ENCODE measurements at places on chromosomes 7 and 10. TPM values are rescaled to one million over a fixed set of nuclear protein-coding genes. Genes with fewer than 3 reads are reported as not detected.

GNGT1 gene
- polyA plus RNA-seq, result not detected

WAC gene
- 171 TPM for polyA plus RNA-seq

LRMDA gene
- 18.9 TPM for polyA plus RNA-seq

SPDYE6 gene
- polyA plus RNA-seq, result 8.0 TPM

VAX1 gene
- polyA plus RNA-seq, result not detected

CAMK2G gene
- polyA plus RNA-seq, result 40.1 TPM

ASAH2B gene
- 12.7 TPM for polyA plus RNA-seq

PSTK gene
- 8.4 TPM for polyA plus RNA-seq

- H3K4me1 ChIP-seq, result no peaks in the 10 kb centered on the region
- no peak for DNase-seq
- H3K36me3 ChIP-seq, result no peaks in the 10 kb centered on the region
- no peak overlapping the region for H3K27ac ChIP-seq
- no peaks in the 10 kb centered on the region for H3K27me3 ChIP-seq
- no peak overlapping the region for H3K4me3 ChIP-seq
Observed at GRCh38 chr10:28280652-28281051, 22.2 kb downstream of the MPP7 start.

- no peak for DNase-seq
- H3K27ac ChIP-seq, result no peak overlapping the region
- no peak overlapping the region for H3K4me3 ChIP-seq
- no peaks in the 10 kb centered on the region for H3K36me3 ChIP-seq
Observed at GRCh38 chr7:70113536-70113935, 515.3 kb downstream of the AUTS2 start.

DNA sequence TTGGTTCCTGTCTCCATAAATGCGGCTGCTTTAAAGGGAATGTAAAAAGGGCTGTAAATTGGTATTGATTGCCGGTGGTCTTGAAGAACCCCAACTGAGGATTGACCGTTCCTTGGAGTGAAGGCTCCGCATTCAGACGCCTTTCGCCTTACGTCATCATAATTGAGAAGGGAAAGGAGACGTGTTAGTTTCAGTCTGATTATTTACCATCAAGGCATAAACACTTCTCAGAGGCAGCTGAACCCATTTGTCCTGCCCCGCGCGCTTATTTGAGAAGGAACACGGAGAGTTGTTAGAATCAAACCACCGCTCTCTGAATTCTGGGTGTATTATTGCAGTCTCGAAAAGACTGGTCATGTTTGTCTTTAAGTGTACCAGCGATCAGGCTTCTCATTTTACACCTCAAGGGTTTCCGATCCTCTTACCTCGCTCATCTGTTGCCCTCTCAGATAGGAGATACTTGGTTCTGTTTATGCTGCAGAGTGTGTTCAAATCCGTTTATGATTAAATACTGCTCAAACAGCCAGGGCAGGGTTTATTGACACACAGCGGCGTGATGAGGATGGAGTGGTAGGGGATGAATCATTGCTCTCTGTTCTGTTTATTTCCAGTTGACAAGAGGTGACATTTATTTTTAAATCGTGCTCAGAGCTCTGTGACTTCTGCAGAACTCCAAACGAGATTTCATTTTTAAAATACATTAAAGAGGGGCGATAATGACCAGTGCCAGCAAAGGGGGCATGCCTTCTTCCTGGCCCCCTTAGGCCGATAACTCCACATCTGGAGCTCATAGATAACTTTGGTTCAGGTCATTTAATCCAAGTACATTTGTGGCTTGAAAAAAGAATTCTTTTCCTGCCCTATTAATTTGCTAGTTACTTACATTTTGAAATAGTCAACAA is 30.4 kb downstream of the FOXK1 start:
- peaks cover 26% of the 10 kb centered on the region for H3K4me1 ChIP-seq
- H3K36me3 ChIP-seq, result no peaks in the 10 kb centered on the region
- peak overlapping the region; percentile 74 for H3K27ac ChIP-seq
- no peaks in the 10 kb centered on the region for H3K27me3 ChIP-seq

DNA sequence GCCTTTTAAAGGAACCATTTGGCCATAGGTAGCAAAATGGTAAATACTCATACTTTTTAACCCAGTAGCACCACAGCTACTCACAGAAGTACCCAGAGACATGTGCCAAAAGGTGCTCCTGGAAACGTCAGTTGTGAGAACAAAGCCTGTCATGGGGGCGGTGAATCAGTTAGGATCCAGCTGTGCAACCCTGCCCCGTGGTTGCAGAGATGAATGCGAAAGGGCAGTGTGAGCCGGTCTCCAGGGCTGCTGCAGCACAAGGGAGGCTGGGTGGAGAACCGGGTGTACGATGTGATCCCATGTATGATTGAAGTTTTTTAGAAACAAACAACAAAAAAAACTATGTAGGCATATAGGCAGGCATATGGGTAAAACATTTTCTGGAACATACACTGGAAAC is 1.3 kb upstream of the LRRC18 start:
- DNase-seq, result no peak
- no peak overlapping the region for H3K27ac ChIP-seq
- no peaks in the 10 kb centered on the region for H3K4me1 ChIP-seq
- H3K27me3 ChIP-seq, result no peaks in the 10 kb centered on the region
- no peak overlapping the region for H3K4me3 ChIP-seq

- DNase-seq, result no peak
- H3K27me3 ChIP-seq, result no peaks in the 10 kb centered on the region
- H3K36me3 ChIP-seq, result no peaks in the 10 kb centered on the region
- no peaks in the 10 kb centered on the region for H3K4me1 ChIP-seq
- H3K4me3 ChIP-seq, result no peak overlapping the region
- no peak overlapping the region for H3K27ac ChIP-seq
Observed at GRCh38 chr10:124866812-124867211, 65.2 kb downstream of the ABRAXAS2 start.

- no peak overlapping the region for H3K4me3 ChIP-seq
- DNase-seq, result no peak
- peaks cover 3% of the 10 kb centered on the region for H3K4me1 ChIP-seq
- no peaks in the 10 kb centered on the region for H3K27me3 ChIP-seq
Observed at GRCh38 chr7:128259131-128260061, 18.3 kb downstream of the LEP start.

GRCh38 chr7:128909625-128910568 is 612 bp downstream of the KCP start:
- DNase-seq, result peak; percentile 68
- H3K36me3 ChIP-seq, result no peaks in the 10 kb centered on the region
- no peak overlapping the region for H3K27ac ChIP-seq
- peaks cover 28% of the 10 kb centered on the region for H3K27me3 ChIP-seq
- peaks cover 6% of the 10 kb centered on the region for H3K4me1 ChIP-seq

DNA sequence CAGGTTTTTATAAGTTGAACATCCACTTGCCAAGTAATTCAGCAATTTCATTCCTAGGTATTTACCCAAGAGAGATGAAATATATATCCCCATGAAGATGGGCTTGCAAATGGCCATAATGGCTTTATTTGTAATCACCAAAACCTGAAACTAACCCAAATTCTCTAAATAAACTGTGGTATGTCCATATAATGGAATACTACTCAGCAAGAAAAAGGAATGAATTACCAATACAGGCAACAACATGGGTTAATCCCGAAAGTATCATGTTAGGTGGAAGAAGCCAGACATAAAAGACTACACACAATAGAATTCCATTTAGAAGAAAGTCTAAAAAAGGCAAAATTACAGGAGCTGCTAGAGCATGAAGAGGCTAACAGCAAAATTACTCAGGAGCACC is 101.4 kb upstream of the PPP2R2D start:
- H3K36me3 ChIP-seq, result no peaks in the 10 kb centered on the region
- no peak for DNase-seq
- no peak overlapping the region for H3K27ac ChIP-seq
- H3K27me3 ChIP-seq, result no peaks in the 10 kb centered on the region

DNA sequence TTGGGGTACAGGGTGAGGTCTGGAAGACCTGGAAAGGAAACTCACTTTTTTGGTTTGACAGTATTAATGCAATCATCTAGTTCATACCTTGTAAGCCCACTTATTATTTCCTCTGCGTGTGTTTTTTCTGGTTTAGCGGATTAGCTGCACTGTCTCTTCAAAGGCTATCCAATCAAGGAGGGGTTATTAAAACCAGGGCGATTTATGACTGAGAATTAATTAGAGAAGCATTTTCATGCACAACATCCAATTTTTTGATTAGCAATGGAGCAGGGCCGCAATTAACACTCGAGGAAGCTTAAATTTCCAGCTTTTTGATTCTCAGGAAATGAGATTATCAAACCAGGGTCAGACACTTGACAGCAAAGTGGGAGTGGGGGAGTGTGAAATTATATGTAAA is 248.9 kb downstream of the EXOC4 start:
- no peak for DNase-seq
- H3K4me1 ChIP-seq, result no peaks in the 10 kb centered on the region
- H3K27ac ChIP-seq, result no peak overlapping the region
- no peak overlapping the region for H3K4me3 ChIP-seq
- H3K36me3 ChIP-seq, result no peaks in the 10 kb centered on the region
- no peaks in the 10 kb centered on the region for H3K27me3 ChIP-seq

- no peak overlapping the region for H3K4me3 ChIP-seq
- H3K27me3 ChIP-seq, result no peaks in the 10 kb centered on the region
- no peak overlapping the region for H3K27ac ChIP-seq
- no peak for DNase-seq
Observed at GRCh38 chr7:142894985-142895593, 9.5 kb upstream of the TRPV6 start.

- H3K4me3 ChIP-seq, result no peak overlapping the region
- peak; percentile 58 for DNase-seq
- H3K27ac ChIP-seq, result no peak overlapping the region
- H3K36me3 ChIP-seq, result no peaks in the 10 kb centered on the region
- no peaks in the 10 kb centered on the region for H3K4me1 ChIP-seq
Observed at GRCh38 chr10:90306187-90306586, 551.7 kb downstream of the HTR7 start.

GRCh38 chr10:78664929-78665553 is 403.7 kb upstream of the ZMIZ1 start:
- H3K4me1 ChIP-seq, result no peaks in the 10 kb centered on the region
- no peak overlapping the region for H3K4me3 ChIP-seq
- no peaks in the 10 kb centered on the region for H3K27me3 ChIP-seq
- no peak overlapping the region for H3K27ac ChIP-seq
- no peaks in the 10 kb centered on the region for H3K36me3 ChIP-seq

DNA sequence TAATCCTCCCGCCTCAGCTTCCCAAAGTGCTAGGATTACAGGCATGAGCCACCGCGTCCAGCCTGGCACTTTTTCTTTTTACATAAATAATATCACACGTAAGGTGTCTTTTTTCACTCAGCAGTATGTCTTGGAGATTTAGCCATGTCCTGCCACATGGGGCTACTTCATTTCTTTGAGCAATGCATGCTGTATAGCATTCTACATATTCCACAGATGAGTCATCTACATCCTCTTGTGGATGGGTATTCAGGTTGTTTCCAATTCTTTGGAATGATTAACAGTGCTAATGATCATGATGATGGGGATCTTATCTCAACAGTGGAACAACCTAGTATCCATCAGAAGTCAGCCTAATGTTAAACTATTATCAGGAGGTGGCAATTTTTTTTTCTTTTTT is 50.8 kb downstream of the ZNF503 start:
- no peak overlapping the region for H3K4me3 ChIP-seq
- no peaks in the 10 kb centered on the region for H3K27me3 ChIP-seq
- no peaks in the 10 kb centered on the region for H3K36me3 ChIP-seq
- no peak for DNase-seq
- H3K4me1 ChIP-seq, result no peaks in the 10 kb centered on the region
- H3K27ac ChIP-seq, result no peak overlapping the region

- no peak overlapping the region for H3K27ac ChIP-seq
- H3K4me1 ChIP-seq, result no peaks in the 10 kb centered on the region
- no peaks in the 10 kb centered on the region for H3K36me3 ChIP-seq
- H3K27me3 ChIP-seq, result no peaks in the 10 kb centered on the region
Observed at GRCh38 chr7:46153583-46153950, 232.5 kb upstream of the IGFBP3 start.

DNA sequence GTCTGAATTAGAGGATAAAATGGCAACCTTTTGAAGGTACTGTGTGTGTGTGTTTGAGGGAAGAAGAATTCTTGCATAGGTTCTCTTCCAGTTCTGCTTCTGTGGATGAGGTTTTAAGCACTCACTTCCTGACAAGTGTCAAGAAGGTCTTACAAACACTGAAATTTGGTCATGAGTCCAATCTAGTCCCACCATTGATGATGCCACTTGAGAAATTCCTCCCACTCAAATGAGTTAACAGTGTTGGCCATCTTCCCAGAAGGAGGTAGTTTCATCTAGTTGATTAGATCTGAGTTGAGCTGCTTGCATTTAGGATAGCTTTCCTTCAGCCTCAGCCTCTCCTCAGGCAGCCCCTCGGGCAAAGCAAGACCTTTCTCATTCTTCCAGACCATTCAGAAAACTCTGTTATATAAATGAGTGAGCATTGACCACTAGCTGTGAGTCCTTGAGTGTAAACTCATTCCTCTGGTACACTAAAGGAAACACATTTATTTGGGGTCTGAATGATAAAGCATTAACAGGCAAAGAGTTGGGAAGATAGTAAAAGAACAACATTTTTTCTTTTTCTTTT is 189.5 kb downstream of the TRIL start:
- no peak for DNase-seq
- H3K27me3 ChIP-seq, result no peaks in the 10 kb centered on the region
- H3K4me1 ChIP-seq, result no peaks in the 10 kb centered on the region
- no peak overlapping the region for H3K4me3 ChIP-seq
- H3K27ac ChIP-seq, result no peak overlapping the region
- no peaks in the 10 kb centered on the region for H3K36me3 ChIP-seq

- H3K4me1 ChIP-seq, result peaks cover 7% of the 10 kb centered on the region
- no peak overlapping the region for H3K4me3 ChIP-seq
- H3K36me3 ChIP-seq, result no peaks in the 10 kb centered on the region
Observed at GRCh38 chr7:20438248-20438647, 107.5 kb downstream of the ITGB8 start.

DNA sequence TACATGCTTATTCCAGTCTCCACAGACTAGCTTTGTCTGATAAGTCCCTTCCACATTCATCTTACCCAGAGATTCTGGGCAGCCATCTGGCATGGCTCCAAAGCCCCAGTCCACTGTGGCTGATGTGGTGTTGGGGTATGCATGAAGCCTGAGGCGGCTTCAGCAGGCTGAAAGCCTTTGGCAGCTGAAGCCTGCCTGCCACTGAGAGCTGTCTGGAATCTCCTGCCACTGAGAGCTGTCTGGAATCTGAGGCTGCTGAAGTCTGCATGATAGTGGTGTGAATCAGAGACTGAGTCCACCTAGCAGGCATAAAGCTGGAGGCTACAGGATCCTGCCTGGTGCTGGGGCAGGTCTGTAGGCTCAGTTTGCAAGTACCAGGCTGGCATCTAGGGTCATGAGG is 87.1 kb downstream of the DYNC1I1 start:
- H3K4me3 ChIP-seq, result no peak overlapping the region
- H3K4me1 ChIP-seq, result no peaks in the 10 kb centered on the region

DNA sequence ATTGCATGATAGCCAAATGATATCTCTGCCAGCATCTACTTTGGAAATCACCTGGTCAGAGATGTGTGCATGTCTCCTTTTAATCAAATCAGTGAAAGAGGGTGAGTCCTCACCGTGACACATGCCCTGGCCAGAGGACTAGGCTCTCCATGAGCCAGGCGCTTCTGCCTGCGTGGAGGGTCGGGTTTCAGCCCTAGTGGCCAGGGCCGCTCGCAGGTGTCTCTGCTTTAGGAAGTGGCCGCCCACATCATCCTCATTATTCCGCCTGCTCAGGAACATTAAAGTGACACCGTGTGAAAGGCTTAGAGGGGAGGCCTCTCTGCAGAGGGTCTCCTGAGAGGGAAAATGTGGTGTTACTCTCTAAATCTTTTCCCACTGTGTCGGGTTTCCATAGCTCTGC is 173.6 kb upstream of the PRKCQ start:
- no peaks in the 10 kb centered on the region for H3K36me3 ChIP-seq
- H3K4me1 ChIP-seq, result no peaks in the 10 kb centered on the region
- H3K27me3 ChIP-seq, result peaks cover 14% of the 10 kb centered on the region
- no peak overlapping the region for H3K4me3 ChIP-seq
- no peak overlapping the region for H3K27ac ChIP-seq

- DNase-seq, result no peak
- H3K4me1 ChIP-seq, result peaks cover 25% of the 10 kb centered on the region
- peak overlapping the region; percentile 30 for H3K4me3 ChIP-seq
- H3K36me3 ChIP-seq, result no peaks in the 10 kb centered on the region
- H3K27ac ChIP-seq, result no peak overlapping the region
- H3K27me3 ChIP-seq, result peaks cover 100% of the 10 kb centered on the region
Observed at GRCh38 chr7:128166603-128167041, 74.5 kb upstream of the LEP start.

Measured in left lung (tissue), 14 donors.